ENCODE measurements at places on chromosomes 2 and 18.

- DNase-seq = no peak
Observed at GRCh38 chr18:27824841-27825681, 351.9 kb downstream of the CDH2 start.

DNA sequence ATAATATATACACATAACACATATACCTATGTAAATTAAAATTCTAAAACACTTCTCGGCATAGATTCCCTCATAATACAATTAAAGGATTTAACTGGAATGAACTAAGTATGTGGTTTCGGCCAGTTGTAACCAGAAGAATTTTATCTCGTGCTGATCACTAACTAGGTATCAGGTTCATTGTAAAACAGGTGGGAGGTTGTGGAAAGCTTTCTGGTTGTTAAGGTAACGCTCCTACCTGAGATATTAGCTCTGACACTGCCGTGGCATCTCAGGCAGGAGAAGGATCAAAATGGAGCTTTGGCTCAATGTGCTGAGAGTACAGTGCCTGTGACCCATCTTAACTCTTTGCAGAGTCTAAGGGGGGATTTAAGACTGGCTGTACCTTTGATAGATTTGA lies 42.5 kb downstream of the SLC9A2 start:
- no peak for DNase-seq

GRCh38 chr2:230751062-230751461 lies 38.4 kb downstream of the CAB39 start:
- no peak for DNase-seq

DNA sequence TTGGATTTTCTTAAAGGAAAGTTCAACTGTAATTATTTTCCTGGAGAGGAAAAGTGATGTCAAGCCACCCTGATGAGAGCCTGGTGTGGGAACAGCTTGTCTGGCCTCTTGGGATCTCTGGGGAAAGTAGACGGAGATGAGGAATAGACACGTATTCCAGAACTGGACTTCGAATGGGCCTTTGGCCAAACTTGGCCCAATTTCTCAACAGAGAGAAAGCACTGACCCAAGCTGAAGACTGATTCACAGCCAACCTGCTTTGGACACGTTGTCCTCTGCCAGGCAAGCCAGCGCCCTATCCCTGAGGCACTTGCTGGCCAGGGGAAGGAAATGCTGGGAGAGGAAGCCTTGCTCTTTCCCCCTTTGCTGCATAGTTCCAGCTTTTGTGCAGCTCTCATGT lies 70.8 kb upstream of the CTAGE1 start:
- DNase-seq = no peak

GRCh38 chr2:29981402-29981801 lies 60.0 kb upstream of the ALK start:
- no peak for DNase-seq

DNA sequence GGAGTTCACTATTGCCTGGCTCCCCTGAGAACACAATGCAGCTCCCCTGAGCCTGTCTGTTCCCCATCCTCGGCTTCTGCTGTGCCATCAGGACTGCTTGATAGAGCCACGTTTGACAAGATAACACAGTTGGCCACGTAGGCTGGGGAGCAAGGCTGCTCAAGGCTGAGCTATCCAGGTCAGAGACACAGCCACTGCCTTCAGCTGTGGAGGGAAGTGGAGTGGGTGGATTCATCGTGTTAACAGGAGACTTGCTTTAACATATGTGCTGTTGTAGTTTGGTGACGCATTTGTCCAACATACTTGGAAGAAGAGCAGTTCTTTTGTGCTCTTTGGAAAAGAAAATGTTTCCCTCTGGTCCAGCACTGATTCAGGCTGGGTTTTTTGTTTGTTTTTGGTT lies 68.8 kb downstream of the WDSUB1 start:
- DNase-seq = no peak

- DNase-seq = no peak
Observed at GRCh38 chr2:163369111-163369510, 366.7 kb downstream of the FIGN start.

- DNase-seq = no peak
Observed at GRCh38 chr2:67684991-67685390, 287.9 kb downstream of the ETAA1 start.

- DNase-seq = no peak
Observed at GRCh38 chr2:237884681-237885080, 25.3 kb downstream of the RAMP1 start.

DNA sequence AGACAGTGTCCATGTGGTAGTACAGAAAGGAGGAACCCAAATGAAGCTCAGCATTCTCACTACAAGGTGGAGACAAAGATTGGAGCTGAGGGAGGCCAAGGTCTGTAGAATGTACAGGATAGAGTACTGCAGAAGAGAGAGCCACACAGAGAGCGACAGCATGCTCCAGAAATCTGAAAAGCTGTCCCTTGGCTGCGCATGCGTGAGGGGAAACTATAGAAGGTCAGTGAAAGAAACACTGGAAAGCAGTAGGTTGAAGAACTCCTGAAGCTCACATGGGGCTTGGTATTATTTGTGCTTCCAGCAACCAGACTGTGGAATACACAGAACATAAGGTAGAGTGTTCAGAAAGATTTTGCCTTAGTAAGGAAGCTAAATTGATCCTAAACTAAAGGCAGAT lies 142.5 kb downstream of the TXNL1 start:
- DNase-seq = no peak

DNA sequence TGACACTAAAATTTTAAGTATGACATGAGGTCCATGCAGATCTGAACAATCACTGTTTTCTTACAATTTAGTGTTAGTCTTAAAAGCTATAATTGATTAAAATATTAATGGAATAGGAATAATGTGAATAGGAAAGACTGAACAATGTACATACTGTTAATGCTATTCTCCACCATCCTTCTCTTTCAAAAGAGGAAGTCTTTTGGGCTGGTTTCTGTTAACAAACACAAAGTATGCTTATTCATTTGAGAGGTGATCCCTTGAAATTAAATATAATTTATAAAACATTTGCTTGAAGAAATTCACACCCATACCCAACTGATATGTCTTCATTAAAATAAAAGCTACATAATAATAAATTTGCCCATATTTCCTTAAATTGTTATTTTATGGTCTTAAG lies 2.3 kb downstream of the STPG4 start:
- no peak for DNase-seq

DNA sequence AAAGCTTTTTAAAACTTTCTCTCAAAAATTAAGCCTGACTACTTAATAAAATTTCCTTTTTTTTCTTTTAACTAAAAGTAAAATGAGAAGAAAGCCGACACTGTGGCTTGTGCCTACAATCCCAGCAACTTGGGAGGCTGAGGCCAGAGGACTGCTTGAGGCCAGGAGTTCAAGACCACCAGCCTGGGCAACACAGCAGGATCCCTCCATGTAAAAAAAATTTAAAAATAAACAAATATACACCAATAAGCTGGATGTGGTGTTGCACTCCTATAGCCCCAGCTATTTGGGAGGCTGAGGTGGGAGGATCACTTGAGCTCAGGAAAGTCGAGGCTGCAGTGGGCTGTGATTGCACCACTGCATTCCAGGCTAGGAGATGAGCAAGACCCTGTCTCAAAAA lies 37.4 kb downstream of the HNRNPLL start:
- no peak for DNase-seq

DNA sequence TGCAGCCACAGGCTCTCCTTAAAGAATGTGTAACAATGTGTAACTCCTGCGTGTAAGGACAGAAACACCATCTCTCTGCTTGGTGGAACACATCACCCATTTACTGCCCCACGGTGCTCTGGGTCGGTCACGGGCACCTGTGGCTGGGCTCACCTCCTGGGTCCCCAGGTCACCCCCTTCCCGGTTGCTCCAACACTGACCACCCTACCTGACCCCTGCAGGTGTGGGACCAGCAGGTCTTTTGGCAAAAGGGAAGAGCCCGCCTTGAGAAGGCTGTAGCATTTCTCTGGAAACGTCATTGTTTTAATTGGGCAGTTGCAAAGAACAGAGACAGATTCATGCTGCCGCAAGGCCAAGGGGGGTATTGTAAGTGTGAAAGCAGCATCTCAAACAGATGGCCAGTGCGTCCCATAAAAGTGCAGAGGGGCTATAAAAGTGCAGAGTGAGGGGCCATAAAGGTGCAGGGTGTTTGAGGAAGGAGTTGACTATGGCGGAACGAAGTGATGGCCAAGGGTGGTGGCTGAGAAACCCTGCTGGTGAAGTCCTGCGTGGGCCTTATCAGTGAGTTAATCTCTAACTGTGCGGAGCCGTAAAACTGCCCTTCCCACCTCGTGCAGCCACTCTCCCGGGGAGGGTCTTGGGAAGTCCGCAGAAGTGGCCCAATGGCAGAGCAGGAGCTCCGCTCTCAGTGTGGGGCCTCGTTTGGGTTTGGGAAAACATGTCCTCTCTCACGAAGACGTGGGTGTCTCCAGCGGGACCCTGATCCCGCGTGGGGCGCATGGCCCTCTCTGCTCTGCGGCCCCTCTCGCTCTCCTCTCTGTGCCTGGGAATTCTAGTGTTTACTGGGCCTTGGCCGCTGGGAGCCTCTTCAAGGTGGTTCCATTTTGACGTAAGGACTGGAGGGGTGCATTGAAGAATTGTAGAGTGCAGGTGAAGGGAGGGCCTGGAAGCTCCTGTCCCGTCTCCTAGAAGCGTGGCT lies 13.7 kb upstream of the NEU4 start:
- DNase-seq = no peak

DNA sequence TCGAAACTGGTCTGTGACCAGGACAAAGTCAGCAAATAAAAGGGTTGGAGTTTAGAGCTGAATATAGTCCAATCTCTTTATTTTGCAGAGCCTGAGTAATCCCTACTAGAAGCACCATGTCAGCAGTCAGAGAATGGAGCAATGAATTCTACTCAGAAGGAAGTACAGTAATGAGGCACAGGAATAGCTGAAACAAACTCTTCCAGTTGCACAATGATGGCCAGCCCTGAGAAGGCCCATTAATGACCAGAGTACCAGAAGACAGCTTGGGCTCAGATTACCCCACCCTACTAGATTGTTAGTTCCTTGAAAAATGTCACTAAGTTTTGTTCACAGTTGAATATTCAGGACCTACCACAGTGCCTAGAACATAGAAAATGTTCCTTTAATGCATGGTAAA lies 40.3 kb upstream of the SCG2 start:
- no peak for DNase-seq

GRCh38 chr2:129565551-129566109 lies 413.8 kb upstream of the RAB6C start:
- no peak for DNase-seq

- no peak for DNase-seq
Observed at GRCh38 chr2:2795438-2796091, 464.5 kb upstream of the MYT1L start.

DNA sequence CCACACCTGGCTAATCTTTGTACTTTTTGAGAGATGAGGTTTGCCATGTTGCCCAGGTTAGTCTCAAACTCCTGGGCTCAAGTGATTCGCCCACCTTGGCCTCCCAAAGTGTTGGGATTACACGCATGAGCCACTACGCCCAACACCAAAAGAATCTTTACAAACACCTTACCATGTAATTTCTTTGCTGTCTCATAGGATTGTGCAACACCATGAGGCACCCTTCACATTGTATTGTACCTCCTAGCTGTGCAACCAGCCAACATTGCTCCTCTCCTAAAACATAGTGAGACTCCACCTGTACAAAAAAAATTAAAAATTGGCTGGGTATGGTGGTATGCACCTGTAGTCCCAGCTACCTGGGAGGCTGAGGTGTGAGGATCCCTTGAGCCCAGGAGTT lies 3.1 kb upstream of the MFSD6 start:
- no peak for DNase-seq

GRCh38 chr2:173997269-173997668 lies 32.1 kb upstream of the SP3 start:
- DNase-seq = no peak

GRCh38 chr2:41151746-41152145 lies 699.9 kb upstream of the SLC8A1 start:
- no peak for DNase-seq

DNA sequence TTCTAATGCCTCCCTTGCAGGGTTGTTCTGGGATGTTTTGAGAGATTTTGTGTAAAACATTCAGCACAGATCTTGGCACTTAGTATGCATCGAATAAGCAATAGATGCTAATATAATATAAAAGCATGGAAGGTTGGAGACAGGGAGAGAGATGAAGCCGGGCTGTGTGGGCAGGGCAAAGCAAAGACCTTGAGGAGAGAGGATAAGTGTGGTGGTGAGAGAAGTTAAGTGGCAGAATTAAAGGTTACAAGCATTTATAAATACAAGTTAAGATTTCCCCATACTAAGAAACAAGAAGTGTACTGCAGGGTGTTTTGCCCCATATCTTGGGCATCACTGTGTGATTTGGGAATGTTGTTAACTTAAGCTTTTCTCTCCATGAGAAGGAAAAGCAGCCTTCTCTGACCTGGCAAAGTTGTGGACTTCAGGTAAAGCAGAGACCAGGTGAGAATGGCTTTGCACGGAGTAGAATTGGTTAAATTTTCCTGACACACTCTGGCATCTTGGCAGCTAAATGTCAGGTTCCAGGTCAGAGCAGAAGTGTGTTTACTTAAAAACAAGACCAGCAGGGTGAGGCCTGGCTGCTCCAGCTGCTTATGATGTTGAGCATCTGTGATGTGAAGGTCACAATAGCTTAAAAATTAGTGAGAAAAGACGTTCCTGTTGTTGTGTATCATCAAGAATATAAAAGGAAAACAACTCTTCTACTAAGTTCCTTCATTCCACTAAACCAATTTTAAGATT lies 288.5 kb upstream of the HNMT start:
- no peak for DNase-seq

DNA sequence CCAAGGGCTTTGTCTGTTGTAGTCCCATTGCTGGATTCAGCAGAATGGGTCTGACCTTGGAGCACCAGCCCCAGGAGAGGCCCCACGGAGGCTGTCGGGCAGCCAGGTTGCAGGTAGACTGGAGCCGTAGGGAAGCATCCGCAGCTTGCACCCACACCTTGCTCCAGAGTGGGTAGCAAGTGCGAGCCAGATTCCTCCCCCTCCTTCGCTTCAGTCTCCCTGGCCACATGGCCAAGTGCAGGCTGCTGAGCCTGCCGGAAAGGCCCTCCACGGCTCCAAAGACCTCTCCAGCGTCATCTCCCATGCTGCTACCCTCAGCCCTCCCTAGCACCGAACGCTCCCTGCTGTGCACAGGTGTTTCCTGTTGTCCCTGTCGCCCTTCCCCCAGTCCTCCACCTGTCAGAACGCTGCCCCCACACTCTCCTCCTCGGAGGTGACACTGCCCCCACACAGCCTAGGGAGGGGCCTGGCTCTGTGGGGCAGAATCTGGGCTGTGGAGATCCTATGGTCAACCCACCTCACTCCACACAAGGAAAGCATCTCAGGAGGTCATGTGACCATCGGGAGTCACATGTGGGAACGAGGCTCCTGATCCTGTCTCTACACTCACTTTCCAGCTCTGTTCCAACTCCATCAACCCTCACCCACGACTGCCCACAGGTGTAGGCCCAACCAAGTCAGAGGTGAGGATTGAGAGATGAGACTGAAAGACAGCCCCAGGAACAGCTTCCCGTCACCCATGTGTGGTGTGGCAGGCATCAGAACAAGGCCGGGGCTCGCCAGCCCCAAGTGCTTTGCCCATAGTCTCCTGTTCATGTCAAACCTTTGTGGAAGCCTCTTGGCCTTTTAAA lies 8.3 kb downstream of the KCNF1 start:
- DNase-seq = no peak

- no peak for DNase-seq
Observed at GRCh38 chr2:219396863-219397457, 9.2 kb upstream of the DNPEP start.

Data from activated CD8-positive, alpha-beta memory T cell treated with anti-CD3 and anti-CD28 coated beads for 1 hour (primary cell).